SK-N-SH (cell line): ENCODE measurements at places on chromosomes 3 and 15.

DNA sequence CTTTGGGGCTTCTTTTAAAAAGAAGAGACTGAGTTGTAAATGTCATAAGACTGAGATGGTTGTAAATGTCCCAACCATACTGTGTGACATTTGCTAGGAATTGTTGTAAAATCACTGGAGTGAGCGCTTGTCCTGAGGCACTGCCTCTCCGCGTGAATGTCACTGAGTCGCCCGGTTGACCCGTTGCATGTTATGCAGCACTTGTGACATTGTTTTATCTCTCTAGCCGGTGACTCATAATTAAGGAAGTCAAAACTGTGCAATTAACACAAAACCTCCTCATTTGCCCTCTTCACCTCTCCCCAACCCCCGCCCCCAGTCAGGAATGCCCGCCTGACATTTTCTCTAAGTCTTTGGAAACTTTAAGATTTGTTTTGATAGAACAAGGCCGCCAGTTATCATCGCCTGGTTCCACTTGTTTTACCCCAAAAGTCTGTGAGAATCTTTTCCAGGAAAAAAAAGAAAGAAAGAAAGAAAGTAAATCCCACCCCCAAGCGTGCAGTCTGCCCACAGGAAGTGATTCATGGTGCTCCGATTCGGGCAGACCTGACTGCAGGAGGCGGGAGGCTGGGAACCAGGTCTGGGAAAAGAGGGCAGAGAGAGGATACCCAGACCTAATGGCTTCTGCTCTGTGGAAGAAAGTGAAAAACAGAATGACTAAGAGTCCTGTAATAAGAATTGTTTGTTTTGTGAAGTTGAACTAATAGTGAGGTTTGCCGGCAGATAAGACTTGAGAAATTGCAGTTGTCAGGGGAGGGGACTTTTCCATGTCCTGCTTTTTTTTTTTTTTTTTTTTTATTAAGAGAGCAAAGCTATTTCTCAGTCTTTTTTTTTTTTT lies 84.8 kb downstream of the SMAD3 start:
- no peak for DNase-seq

DNA sequence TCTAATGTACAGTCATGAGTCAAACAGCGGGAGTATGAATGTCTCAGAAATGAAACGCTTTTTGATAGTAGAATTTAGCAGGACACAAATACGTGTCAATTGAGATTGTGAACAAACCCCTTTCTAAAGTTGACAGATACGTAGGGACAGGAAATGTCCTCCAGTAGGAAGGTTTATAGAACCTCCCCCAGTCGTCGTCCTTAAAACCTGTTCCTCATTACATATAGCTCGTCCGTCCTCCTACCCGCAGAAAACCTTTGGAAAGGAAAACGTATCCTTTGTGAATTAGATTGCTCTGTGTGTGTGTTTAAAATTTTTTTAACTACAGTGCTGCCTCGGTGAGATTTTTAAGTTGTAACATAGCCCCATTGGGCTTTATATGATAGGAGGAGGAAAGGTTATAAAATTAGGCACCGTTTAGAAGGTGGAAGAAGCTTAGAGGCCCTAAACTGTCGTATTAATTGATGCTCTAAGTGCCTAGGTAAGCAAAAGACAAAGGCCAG lies 4.1 kb downstream of the UBE2E1 start:
- peak; percentile 49 for DNase-seq

GRCh38 chr3:40502034-40502433 lies 3.8 kb upstream of the ZNF620 start:
- DNase-seq: no peak

- no peak for DNase-seq
Observed at GRCh38 chr3:78990156-78990555, 777.6 kb downstream of the ROBO1 start.

GRCh38 chr15:70447521-70447920 lies 315.8 kb downstream of the UACA start:
- no peak for DNase-seq
